H1 (cell line): ENCODE measurements at places on chromosomes 7 and 10. TPM values are rescaled to one million over a fixed set of nuclear protein-coding genes. Genes with fewer than 3 reads are reported as not detected.

DNA sequence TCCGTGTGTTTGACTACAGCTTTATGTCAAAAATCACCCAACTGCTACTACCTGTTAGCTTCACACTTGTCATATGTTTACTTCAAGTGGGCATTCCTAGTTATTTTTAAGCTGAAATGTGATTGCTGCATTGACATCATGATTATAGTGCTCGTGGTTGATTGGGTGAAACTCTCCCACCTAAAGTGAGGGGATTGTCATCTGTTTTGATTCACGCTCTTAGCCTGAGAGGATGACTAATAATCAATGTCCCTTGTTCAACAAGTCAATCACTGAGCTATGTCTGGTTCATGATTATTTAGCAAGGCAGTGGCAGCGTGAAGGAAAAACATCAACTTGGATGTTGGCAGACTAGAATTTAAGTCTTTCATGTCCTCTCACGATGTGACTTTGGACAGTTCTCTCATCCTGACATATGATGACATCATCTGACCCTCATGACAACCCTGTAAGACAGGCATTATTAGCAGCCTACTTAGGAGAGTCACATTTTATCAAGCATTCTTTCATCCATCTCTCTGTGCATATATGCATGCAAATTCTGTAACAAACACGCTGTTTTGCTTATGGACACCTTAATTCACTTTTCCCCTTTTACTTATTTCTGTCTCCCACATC, 352.6 kb upstream of the ZMIZ1 start:
- no peak for DNase-seq
- no peaks in the 10 kb centered on the region for H3K27me3 ChIP-seq
- H3K27ac ChIP-seq: no peak overlapping the region
- no peaks in the 10 kb centered on the region; the same call in 1 of the 2 replicates for H3K36me3 ChIP-seq
- H3K4me1 ChIP-seq: peaks cover 3% of the 10 kb centered on the region

- no peaks in the 10 kb centered on the region for H3K27me3 ChIP-seq
- H3K36me3 ChIP-seq: peaks cover 19% of the 10 kb centered on the region
- DNase-seq: no peak
- H3K4me1 ChIP-seq: no peaks in the 10 kb centered on the region
Measured at GRCh38 chr7:74106846-74107245, 23.2 kb downstream of the LIMK1 start.

- H3K27me3 ChIP-seq: no peaks in the 10 kb centered on the region
- no peak overlapping the region for H3K27ac ChIP-seq
- peaks cover 3% of the 10 kb centered on the region for H3K4me1 ChIP-seq
- H3K4me3 ChIP-seq: no peak overlapping the region
Measured at GRCh38 chr7:29987083-29987482, 2.5 kb downstream of the SCRN1 start.

DNA sequence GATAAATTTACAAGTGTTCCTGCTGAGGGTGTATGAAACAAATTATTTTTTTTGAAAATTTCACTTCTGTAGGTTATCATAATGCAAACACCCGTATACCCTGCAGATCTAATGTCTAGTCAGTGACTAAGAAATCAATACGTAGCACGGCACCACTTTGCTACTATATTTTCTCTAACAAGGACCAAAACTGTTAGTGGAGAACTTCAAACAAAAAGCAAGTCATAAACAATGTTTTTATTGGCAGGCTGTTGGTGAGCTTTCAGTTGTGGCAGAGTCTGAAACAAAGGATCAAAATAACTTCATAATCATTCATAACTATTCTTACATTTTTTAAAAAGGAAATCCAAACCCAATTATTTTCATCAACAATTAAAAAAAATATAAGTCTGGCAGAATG, 11.8 kb downstream of the SEM1 start:
- no peak for DNase-seq
- no peak overlapping the region for H3K4me3 ChIP-seq
- no peaks in the 10 kb centered on the region; the same call in 1 of the 2 replicates for H3K36me3 ChIP-seq
- no peaks in the 10 kb centered on the region for H3K27me3 ChIP-seq
- H3K27ac ChIP-seq: no peak overlapping the region

DNA sequence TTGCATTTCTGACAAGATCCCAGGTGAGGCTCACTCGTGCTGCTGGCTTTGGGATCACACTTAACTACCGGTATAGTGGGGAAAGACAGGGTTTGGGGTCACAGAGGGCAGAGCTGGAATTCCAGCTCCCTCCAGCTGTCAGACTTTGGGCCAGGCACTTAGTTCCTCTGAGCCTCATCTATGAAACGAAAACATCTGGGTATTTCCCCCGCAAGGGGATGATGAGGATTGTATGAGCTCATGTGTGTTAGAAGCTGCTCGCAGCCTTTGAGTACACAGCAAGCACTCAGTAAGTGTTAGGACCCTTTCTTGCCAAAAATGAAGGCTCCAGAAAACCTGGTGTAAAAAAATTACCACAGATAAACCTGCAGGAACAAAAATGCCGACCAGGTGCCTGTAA, 66.1 kb downstream of the PRPF18 start:
- H3K4me3 ChIP-seq: no peak overlapping the region
- peaks cover 14% of the 10 kb centered on the region; the same call in 1 of the 2 replicates for H3K36me3 ChIP-seq
- H3K4me1 ChIP-seq: no peaks in the 10 kb centered on the region
- no peak overlapping the region for H3K27ac ChIP-seq

DNA sequence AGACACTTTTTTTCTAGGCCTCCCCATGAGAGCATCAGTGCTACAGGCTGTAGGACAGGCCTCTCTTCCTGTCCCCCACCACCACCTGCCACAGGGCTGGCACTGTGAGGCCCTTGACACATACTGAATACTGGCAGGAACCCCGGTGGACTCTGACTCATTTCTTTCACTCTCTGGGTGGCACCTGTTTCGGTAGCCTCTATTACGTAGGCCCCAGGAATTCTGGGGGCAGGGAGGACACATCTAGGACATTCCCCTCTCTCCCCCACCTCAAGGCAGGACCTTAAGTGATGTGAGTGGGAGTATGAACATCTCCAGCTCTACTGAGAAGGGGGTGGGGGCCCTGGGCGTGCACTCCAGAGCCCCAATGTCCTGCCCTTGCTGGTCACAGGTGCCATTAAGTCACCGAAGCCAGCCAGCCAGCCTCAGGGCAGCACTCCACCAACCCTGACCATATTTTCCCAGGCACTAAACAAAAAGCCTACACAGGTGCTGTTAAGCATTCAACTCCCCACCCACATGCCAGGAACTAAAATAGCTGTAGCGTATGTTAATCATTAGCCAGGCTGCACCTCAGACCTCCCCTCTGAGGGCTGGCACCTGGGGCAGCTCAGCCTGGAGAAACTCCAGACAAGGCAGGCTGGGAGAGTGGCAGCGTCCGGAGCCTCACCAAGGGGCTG, 8.9 kb downstream of the ANXA11 start:
- H3K36me3 ChIP-seq: no peaks in the 10 kb centered on the region; the same call in 1 of the 2 replicates
- H3K4me3 ChIP-seq: no peak overlapping the region
- H3K27ac ChIP-seq: no peak overlapping the region
- no peaks in the 10 kb centered on the region for H3K27me3 ChIP-seq
- H3K4me1 ChIP-seq: peaks cover 4% of the 10 kb centered on the region
- no peak for DNase-seq

GRCh38 chr7:102320601-102321350, 34.1 kb downstream of the SH2B2 start:
- no peaks in the 10 kb centered on the region; the same call in 1 of the 2 replicates for H3K27me3 ChIP-seq
- peaks cover 9% of the 10 kb centered on the region for H3K4me1 ChIP-seq
- peak overlapping the region; percentile 9; the same call in 1 of the 2 replicates for H3K4me3 ChIP-seq

DNA sequence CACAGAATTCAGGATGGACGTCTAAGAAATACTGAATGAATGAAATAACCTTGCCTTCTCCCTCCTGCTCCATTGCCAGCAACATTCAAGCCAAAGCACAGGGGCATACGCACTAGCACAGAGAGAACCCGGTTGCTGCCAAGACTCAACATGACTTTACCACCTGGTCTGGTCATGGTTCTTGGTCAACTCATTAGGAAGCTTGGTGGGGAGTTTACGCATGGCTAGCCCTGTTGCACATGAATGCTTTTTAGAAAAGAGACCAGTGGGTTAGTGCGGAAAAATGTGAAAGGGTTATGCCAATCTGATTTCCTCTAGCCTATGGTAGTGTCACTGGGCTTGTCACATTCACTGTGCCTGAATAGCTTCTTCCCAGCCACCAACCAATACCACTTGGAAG, 187.6 kb upstream of the NEBL start:
- H3K4me1 ChIP-seq: no peaks in the 10 kb centered on the region
- H3K27ac ChIP-seq: no peak overlapping the region
- H3K4me3 ChIP-seq: no peak overlapping the region
- H3K36me3 ChIP-seq: no peaks in the 10 kb centered on the region
- H3K27me3 ChIP-seq: no peaks in the 10 kb centered on the region

- DNase-seq: no peak
- no peaks in the 10 kb centered on the region for H3K36me3 ChIP-seq
- no peak overlapping the region for H3K27ac ChIP-seq
- H3K4me1 ChIP-seq: no peaks in the 10 kb centered on the region; the same call in 1 of the 2 replicates
- H3K27me3 ChIP-seq: no peaks in the 10 kb centered on the region
Measured at GRCh38 chr10:59524348-59524747, 162.0 kb upstream of the FAM13C start.

GRCh38 chr7:71613313-71613712, 481.4 kb downstream of the GALNT17 start:
- DNase-seq: no peak
- H3K4me1 ChIP-seq: peaks cover 15% of the 10 kb centered on the region
- H3K4me3 ChIP-seq: no peak overlapping the region
- H3K36me3 ChIP-seq: no peaks in the 10 kb centered on the region

DNA sequence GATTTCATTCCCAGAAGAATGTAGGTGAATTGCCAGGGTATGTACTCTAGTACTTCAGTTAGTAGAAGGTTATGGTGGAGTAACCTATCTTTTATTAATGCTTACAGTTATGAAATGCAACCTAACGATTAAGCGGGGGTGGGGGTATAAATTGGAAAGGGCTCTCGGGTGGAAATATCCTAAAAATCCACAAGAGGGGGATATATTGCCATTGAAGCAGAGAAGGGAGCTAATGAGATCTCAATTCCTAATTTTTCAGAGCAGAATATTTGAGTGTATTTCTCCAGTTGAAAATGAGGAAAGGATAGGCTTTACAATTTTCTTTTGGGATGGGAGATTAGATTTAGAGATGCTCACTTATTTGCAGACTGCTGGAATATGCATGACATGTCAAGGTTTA, 90.8 kb downstream of the DNAJB9 start:
- DNase-seq: no peak
- no peaks in the 10 kb centered on the region for H3K27me3 ChIP-seq

GRCh38 chr7:670501-671390, 55.8 kb upstream of the DNAAF5 start:
- H3K36me3 ChIP-seq: no peaks in the 10 kb centered on the region
- peaks cover 10% of the 10 kb centered on the region for H3K4me1 ChIP-seq
- H3K4me3 ChIP-seq: no peak overlapping the region

DNA sequence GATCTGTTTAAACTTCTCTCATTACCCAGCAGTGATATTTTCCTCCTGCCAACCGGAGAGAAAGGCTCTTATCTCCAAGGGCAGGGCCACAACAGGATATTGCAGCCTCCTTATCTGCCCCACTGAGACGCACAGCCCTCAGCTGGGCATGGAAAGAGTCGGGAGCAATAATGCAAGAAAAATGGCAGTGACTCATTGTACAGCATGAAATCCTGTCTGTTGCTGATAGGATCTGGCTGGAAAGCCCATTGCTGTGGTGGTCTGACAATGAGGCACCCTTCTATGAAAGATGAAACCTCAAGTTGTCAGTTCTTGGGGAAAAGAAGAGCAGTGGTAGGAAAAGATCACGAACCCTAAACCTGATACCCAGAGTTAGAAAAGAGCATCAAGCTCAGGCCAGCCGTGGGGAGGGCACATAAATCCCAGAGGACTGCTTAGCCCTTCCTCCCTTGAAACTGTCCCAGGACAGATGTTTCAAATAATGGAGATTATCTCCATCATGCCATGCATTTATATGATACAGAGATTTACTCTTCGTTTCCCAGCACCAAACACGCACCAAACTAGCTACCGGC, 47.0 kb upstream of the FIGNL1 start:
- H3K4me1 ChIP-seq: no peaks in the 10 kb centered on the region
- H3K4me3 ChIP-seq: no peak overlapping the region
- H3K36me3 ChIP-seq: no peaks in the 10 kb centered on the region
- no peaks in the 10 kb centered on the region for H3K27me3 ChIP-seq
- DNase-seq: no peak
- H3K27ac ChIP-seq: no peak overlapping the region

GRCh38 chr10:12091421-12091820, 22.7 kb downstream of the DHTKD1 start:
- no peaks in the 10 kb centered on the region for H3K4me1 ChIP-seq
- no peaks in the 10 kb centered on the region for H3K27me3 ChIP-seq
- H3K36me3 ChIP-seq: peaks cover 23% of the 10 kb centered on the region
- DNase-seq: no peak

- no peak overlapping the region for H3K27ac ChIP-seq
- no peak overlapping the region for H3K4me3 ChIP-seq
- H3K36me3 ChIP-seq: no peaks in the 10 kb centered on the region
- no peaks in the 10 kb centered on the region for H3K4me1 ChIP-seq
Measured at GRCh38 chr7:108135446-108136190, 5.5 kb upstream of the LAMB4 start.

DNA sequence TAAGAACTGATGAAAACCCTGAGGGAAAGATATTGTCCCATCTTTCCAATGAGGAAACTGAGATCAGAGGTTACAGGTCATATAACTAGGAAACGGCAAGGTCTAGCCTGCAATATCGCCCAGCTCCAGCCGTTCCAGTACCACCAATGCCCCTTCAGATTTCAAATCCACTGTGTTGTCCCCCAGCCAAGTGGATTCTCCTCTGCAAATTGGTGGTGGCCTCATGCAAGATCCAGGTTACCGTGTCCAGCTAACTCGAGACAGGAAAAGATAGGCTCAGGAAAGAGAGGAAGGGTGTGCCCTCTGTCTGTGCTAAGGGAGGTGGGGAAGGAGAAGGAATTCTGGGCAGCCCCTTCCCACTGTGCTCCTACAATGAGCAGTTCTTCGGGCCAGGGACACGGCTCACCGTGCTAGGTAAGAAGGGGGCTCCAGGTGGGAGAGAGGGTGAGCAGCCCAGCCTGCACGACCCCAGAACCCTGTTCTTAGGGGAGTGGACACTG, 25.3 kb downstream of the PRSS2 start:
- no peaks in the 10 kb centered on the region for H3K36me3 ChIP-seq
- H3K4me1 ChIP-seq: peaks cover 30% of the 10 kb centered on the region
- peak overlapping the region; percentile 51 for H3K4me3 ChIP-seq
- peaks cover 1% of the 10 kb centered on the region for H3K27me3 ChIP-seq
- no peak overlapping the region for H3K27ac ChIP-seq

DNA sequence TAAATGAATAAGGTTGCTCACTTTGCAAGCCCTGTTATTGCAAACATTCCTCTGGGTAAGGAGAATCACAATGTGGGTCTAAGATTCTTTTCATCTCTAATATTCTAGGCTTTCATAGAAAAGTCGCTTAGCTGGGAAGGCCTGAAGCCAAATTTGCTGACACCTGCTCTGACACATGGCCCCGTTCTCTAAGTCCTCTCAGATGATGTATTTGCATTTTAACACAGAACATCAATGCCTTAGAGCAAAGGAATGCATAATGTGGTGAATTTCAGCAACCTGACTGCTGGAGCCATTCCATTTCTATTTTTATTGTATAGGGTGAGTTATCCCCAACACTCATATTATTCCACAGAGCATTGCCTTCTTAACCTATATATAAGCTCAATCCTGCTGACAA, 682.1 kb upstream of the NRP1 start:
- H3K4me1 ChIP-seq: no peaks in the 10 kb centered on the region
- H3K27ac ChIP-seq: no peak overlapping the region
- H3K4me3 ChIP-seq: no peak overlapping the region
- no peaks in the 10 kb centered on the region for H3K36me3 ChIP-seq

Gene PAPSS2
- total RNA-seq: 20.2 and 23.8 TPM in 2 replicates

Gene CNNM1
- total RNA-seq: 0.57 and 0.74 TPM in 2 replicates

Gene PAXIP1
- 30.5 and 32.4 TPM in 2 replicates for total RNA-seq

Gene SPAM1
- not detected in 2 replicates for total RNA-seq

Gene BHLHA15
- total RNA-seq: 2.7 and 3.5 TPM in 2 replicates

Gene TWIST1
- 0.31 and 0.52 TPM in 2 replicates for total RNA-seq
